ENCODE measurements at places on chromosomes 4 and X. TPM values are rescaled to one million over a fixed set of nuclear protein-coding genes. Genes with fewer than 3 reads are reported as not detected.

Gene DGAT2L6
- polyA plus RNA-seq: not detected

GRCh38 chr4:25424539-25425228 is 47.6 kb downstream of the ANAPC4 start:
- DNase-seq: no peak

Gene NHSL2
- not detected for polyA plus RNA-seq

DNA sequence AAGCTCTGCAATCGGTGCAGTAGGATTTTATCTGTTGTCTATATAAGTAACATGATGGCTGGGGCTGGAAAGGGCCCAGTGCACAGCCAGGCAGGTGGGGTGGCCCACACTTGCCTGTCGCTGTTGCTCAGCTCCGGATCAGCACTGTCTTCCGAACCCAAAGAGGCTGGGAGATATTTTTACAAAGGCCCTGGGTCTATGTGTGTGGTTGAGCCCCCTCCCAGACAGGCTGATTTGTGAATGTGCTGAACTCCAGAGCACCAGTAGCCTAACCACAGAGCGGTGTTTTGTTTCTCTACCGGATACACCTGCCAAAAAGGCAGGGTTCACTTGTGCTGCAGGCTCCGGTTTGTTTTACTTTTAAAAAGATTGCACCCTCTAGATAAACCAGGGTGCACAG is 33.5 kb upstream of the CHRNA9 start:
- peak; percentile 91 for DNase-seq

- no peak for DNase-seq
Measured at GRCh38 chrX:80335062-80335830, 85.0 kb upstream of the TENT5D start.

DNA sequence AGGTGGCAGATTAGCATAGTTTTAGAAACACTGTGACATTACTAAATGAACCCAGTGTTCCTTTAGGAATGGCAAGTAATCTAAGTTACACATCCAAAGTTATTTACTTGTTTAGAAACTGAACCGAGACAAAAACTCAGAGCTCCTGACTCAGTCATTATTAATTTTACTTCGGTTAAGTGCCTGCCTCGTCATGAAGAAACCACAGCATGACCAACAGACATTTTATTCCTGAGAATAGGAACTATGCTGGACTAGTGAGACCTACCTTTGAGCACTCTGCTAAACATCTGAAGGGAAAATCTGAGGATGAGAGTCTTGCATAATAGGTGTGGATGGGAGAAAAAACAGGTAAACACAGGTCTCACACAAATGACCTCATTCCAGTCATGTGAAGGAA is 2.5 kb downstream of the BEX1 start:
- no peak for DNase-seq

Gene FAM120C
- polyA plus RNA-seq: 4.9 TPM

GRCh38 chr4:23392860-23393458 is 496.9 kb downstream of the PPARGC1A start:
- no peak for DNase-seq

DNA sequence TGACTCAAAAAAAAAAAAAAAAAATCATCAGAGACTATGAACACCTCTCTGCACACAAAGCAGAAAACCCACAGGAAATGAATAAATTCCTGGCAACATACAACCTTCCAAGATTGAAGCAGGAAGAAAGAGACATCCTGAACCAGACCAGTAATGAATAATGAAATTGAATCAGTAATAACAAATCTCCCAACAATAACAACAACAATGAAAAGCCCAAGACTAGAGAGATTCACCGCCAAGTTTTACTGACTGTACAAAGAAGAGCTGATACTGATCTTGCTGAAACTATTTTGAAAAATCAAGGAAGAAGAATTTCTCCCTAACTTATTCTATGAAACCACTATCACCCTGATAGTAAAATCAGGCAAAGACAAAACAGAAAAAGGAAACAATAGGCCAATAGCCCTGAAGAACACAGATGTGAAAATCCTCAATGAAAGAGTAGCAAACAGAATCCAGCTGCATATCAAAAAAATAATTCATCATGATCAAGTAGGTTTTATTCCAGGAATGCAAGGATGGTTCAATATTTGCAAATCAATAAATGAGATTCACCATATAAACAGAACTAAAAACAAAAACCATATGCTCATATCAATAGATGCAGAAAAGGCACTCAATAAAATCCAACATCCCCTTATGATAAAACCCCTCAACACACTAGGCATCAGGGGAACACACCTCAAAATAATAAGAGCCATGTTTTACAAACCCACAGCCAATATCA is 31.0 kb upstream of the PLK4 start:
- DNase-seq: no peak

DNA sequence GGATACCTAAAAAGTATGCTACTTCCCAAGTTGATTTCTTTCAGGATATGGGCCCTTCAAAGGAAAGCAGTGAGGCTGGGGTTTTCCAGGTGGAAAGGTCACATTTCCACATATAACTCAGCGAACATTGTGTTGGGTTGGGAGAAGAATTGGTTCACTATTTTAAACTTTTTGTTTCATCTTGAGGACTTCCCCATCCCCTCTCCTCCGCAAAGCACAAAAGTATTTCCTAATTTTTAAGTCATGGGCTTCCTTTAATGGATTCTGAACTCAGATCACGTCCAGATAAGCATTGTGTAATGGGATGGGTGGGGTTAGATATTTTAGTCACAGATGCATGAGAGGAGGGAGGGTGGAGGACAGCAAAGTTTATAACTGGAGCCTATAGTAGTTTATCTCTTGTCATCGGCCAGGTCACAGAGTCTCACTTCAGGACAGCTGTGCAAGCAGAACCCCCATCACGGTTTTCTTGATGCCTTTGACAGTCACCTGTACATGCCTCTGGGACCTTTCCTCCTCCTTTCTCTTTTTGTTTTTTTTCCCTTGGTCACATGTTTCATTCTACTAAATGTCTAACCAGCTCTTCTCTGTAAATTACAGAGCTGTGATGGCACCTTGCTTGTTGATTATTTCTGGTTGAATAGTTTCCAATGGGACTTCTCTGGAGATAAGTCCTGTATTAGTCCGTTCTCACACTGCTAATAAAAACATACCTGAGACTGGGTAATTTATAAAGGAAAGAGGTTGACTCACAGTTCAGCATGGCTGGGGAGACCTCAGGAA is 115.4 kb downstream of the PTTG2 start:
- no peak for DNase-seq

GRCh38 chrX:23390979-23391378 is 56.3 kb downstream of the PTCHD1 start:
- DNase-seq: no peak

Gene F8A2
- not detected for polyA plus RNA-seq

DNA sequence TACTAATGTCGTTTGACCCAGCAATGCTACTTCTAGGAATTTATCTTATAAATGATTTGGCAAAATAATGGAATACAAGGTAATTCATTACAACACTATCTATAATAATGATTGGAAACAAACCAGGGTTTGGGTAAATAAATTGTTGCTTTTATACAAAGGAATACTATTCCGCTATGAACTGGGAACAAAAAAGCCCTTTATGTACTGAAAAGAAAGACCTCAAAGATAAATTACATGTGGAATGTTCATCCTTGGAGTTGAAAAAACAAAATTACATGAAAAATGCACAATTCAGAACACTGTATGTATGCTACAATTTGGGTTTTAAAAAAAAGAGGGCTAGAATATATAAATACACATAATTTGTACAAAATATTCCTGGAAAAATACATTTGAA is 5.2 kb upstream of the NUP54 start:
- no peak for DNase-seq

Gene FRAS1
- not detected for polyA plus RNA-seq

GRCh38 chrX:68462653-68463052 is 29.4 kb upstream of the OPHN1 start:
- peak; percentile 1 for DNase-seq

GRCh38 chrX:125492439-125492838 is 172.8 kb downstream of the TEX13C start:
- no peak for DNase-seq

- no peak for DNase-seq
Measured at GRCh38 chr4:80207172-80207583, 9.9 kb downstream of the PRDM8 start.

GRCh38 chrX:41025926-41026701 is 59.1 kb upstream of the USP9X start:
- no peak for DNase-seq

GRCh38 chrX:155094468-155095061 is 23.3 kb downstream of the BRCC3 start:
- peak; percentile 24 for DNase-seq

- DNase-seq: no peak
Measured at GRCh38 chr4:25580633-25581467, 74.8 kb upstream of the SLC34A2 start.

- DNase-seq: no peak
Measured at GRCh38 chr4:19924761-19925160, 326.9 kb upstream of the SLIT2 start.

DNA sequence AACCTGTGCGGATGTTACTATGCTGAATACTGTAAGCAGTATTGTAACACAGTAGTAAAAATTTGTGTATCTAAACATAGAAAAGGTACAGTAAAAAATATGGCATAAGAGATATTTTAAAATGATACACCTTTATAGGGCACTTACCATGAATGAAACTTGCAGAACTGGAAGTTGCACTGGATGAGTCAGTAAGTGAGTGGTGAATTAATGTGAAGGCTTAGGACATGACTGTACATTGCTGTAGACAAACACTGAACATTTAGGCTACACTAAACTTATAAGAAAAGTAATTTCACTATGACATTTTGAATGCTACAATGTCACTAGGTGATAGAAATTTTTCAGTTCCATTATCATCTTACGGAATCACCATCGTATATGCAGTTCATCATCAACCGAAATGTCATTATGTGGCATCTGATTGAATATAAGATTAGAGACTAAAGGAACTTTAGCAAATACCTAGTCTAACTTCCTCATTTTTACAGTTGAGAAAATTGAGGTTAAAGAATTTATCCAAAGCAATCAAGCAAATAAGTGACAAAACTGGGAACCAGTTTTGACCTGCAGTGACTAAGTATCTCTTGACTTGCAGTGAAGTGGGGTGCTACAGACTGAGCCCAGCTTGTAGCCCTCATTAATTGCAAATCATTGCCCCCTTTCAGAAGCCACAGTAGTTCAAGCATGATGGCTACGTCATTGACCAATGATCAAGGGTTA is 55.3 kb downstream of the EGF start:
- peak; percentile 12 for DNase-seq

- DNase-seq: no peak
Measured at GRCh38 chr4:3174371-3175338, 74.3 kb upstream of the MSANTD1 start.

Gene DCAF8L2
- not detected for polyA plus RNA-seq

DNA sequence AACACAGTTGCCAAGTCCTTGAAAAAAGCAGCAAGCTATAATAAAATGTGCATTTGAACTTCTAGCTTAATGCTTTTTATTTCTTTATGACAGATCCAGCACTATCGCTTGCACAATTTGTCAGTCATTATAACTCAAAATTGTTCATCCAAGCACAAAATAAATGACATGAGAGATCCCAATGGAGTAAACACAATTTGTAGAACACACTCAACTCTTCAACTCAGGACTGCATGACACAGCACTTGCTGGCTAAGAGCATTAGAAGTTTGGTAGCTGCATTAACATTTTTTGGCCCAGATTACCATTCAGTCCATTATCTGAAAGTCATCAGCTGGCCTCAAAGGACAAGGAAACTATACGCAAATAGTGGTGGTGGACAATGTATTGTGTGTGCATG is 530.1 kb downstream of the INPP4B start:
- DNase-seq: no peak

Gene AFM
- polyA plus RNA-seq: not detected

- DNase-seq: no peak
Measured at GRCh38 chrX:124127496-124127895, 166.0 kb downstream of the STAG2 start.

Gene SPIN2A
- polyA plus RNA-seq: not detected

DNA sequence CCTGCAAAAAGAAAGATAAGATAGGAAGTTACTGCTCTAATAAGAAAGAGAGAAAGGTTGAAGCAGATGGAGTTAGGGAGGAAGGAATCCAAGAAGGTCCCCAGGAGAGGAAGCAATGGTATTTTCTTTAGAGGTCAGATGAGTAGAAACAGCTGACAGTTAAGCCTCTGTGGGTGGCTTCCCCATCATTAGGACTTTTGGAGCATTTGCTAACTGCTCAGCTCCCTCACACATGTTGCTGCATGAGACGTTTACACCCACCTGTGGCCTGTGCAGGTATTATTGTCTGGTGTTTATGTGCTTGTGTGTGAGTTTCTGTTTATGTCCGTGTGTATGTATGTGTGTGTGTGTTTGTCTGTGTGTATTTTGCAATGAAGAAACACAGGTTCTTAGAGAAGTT is 346.8 kb downstream of the RAB28 start:
- DNase-seq: no peak

- peak; percentile 56 for DNase-seq
Measured at GRCh38 chrX:4935846-4936245, 1222.4 kb upstream of the PRKX start.

GRCh38 chr4:155734065-155734464 is 24.8 kb upstream of the GUCY1B1 start:
- no peak for DNase-seq

Gene SH3BGRL
- 343 TPM for polyA plus RNA-seq

Gene TBX22
- not detected for polyA plus RNA-seq

Measured in naive B cell (primary cell).